ENCODE measurements at places on chromosomes 4 and X.

DNA sequence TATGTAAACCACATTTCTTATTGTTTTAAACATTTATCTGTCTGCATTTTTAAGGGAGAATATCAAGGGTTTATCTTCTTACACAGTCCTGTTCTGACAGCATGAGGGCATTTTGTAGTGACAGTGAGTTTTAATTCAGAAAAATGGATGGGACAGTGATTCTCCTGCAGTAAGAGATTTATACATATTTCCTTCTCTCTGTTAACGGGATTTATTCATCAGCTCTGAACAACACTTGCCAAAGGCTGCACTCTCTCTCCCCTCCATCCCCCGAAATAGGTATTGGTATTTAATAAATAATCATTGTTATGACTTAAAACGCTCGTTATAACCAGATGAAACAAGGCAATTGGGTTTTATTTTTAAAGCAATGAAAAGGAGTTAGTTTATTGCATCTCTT is 410.9 kb downstream of the STIM2 start:
- DNase-seq = no peak

DNA sequence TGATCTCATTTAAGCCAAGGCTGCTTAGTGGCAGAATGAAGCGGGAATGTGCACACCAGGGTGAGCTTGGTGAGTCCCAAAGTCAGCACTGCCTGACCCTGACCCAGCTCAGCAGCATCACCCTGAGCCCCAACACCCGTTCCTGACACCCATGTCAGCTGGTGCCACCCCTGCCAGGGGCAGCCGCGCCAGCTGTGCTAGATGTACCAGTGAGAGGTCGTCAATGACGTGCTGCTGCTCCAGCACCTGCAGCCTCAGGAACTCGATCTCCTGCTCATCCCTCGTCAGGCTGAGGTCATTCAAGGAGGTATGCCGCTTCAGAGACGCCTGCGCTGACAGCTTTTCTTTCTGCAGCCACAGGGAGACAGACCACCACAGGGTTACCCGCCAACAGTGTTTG is 61.7 kb upstream of the C4orf50 start:
- DNase-seq = no peak

DNA sequence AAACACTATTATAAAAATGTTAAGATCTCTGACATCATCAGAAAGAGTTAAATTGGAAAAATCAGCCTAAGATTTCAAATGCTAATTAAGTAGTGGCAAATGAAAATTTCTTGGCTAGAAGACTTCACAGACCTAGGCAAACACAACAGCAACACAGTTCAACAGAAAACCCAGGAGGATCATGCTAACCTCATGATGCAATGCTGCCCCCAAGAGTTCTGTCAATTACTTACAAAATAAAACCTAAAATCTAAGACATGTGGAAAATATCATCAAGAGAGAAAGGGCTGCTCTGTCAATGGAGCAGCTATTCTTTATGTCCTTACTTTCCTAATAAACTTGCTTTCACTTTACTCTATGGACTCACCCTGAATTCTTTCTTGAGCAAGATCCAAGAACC is 21.0 kb downstream of the S100G start:
- no peak for DNase-seq

GRCh38 chr4:109051054-109051453 is 251.4 kb downstream of the COL25A1 start:
- DNase-seq = no peak

DNA sequence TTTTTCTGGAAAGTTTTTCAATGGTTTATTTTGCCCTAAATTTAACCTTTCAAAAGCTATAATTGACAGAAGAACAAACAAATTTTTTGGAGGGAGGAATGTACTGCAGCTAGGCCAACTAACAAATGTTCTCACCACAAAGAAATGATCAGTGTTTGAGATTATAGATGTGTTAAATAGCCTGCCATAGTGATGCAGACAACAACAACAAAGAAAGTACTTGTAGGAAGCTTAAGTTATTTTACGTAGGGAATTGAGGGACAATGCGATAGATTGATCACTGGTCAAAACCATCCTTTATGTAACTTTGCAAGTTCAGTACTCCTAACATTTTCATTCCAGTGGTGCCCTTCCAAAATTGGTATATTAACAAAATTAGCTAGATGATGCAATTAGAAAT is 340.4 kb downstream of the SH3BGRL start:
- no peak for DNase-seq

GRCh38 chr4:8507624-8508023 is 67.0 kb downstream of the TRMT44 start:
- no peak for DNase-seq
